ENCODE measurements at places on chromosomes 1 and 21.
A peak's percentile ranks its signal among the peaks of the same experiment; 100 is the strongest.

GRCh38 chr1:246631426-246631825 lies 65.2 kb downstream of the CNST start:
- DNase-seq: no peak

GRCh38 chr1:55272994-55273393 lies 57.8 kb upstream of the USP24 start:
- DNase-seq: no peak

DNA sequence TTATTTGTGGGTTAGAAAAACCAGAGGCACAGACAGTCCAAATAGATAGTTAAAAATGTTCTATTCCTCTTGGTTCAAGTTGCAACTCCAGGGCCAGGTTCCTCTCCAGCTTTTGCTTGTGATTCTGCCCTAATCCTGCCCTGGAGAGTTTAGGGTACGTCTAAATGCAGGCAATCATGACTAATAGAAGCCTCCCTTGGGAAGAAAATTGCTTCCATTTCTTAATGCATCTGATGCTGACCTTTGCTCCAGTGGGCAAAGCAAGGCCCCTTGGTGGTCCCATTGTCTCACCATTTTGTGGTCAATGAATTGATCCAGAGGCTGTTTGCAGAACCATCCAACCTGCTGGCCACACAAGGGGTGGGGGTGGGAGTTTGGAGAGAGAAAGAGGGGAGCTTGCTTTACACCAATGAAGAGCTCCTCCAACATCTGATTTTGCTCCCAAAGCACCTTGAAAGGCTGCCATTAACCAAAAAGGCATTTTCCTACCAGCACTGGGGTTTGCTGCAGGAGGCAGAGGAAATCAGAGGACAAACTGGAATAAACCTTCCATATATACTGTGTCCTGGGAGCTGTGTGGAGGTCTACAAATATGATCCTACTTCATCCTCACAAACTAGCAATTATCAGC lies 31.3 kb downstream of the C8B start:
- no peak for DNase-seq

- DNase-seq: no peak
Observed at GRCh38 chr1:226569879-226570547, 21.4 kb downstream of the STUM start.

DNA sequence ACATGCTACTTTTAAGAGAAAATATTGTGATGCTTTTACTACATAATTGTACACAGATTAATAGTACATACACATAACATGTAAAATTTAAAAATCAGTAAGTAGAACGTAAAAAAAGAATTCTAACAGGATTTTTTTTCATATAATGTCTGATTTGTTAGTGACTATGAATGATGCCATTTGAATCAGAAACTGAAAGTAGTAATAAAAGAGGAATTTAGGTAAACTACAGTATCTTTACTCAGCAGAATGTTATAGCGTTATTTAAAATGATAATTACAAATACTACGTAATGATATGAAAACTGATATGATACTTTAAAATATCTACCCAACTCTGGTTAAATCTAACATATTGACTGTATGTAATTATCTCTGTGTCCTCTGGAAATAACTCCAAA lies 116.1 kb downstream of the DENND1B start:
- no peak for DNase-seq

GRCh38 chr1:191350938-191351337 lies 807.3 kb upstream of the RGS18 start:
- DNase-seq: no peak

DNA sequence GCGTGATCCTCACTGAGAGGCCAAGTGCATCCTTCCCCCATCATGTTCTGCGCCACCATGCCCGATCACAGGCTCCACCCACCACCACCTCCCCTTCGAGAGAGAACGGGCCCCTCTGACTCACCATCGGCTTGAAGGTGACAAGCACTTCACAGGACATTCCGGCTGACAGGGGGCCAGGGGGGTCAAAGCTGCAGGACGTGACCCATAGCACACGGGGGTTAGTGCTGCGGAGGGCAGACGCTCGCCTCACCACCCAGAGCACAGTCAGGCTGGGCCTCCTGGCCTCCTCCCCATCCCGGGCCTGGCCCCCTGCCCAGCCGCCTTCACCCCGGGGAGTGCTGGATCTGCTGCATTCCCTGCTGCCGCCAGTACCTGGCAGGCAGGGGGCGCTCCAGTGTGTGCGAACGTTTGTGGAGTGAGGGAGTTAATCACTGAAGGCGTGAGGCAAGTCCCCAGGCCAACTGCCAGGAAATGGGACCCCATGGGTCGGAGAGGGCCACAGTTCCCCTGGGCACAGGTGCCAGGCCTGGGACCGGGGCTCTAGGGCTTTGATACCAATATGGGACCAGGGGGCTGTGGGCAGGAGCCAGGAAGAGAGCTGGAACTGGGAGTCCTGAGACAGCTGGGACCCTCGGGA lies 40.9 kb upstream of the TMEM52 start:
- DNase-seq: peak; percentile 90

GRCh38 chr1:116827607-116828105 lies 73.4 kb downstream of the CD2 start:
- no peak for DNase-seq

DNA sequence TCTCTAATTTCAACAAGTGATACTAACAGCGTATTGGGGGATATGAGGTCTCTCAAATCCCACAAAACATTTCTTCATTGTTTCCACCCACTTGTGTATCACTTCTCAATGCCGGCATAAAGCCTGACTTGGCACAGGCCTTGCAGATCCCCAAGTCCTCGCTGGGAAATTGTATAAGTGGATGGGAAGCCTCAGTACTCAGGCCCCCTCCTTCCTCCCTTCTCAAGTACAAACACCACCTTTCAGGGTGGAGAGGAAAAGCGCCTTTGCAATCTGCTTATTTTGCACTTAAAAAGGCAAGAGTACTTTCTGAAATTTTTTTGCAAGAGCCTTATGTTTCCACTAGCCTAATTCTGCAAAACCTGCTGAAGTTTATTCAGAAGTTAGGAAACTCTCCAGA lies 25.8 kb upstream of the KLHDC8A start:
- peak; percentile 69 for DNase-seq

DNA sequence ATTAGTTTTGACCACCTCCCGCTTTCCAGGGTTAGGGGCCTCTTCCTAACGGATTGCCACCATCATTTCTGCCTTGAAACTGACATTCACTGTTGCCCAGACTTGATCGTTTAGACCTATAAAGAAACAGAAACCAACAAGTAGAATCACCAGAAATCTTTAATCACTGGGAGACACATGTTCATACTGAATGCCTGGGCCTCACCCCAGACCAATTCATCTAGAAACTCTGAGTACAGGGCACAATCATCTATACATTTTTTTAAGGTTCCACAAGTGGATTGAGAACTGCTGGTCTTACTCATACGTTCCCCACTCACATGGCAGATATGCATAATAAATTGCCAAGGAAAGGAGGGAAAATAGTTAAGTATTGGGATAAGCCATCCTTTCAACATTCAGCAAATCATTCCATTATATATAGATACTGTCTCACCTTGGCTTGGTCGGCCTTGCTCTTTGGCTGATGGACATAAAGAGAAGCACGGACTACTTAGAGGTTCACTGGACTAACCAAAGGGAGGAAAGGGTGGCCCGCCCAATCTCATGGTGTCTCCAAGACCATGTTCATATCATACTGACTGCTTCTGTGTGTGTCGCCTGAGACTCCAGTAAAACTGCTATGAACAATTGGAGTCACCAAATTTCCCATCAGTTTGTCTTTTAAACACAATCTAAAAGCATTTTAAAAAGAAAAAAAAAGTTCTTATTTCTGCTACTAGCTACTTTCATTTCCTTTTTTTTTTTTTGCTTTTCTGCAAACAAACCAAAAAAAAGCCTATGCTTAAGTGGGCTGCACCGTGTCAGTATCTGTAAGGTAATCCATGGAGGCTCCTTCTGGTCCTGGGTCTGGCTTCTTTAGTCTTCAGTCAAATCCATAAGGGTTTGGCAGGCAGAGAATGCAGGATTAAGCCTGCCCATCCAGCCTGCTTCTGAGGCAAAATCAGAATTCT lies 9.4 kb upstream of the TARBP1 start:
- no peak for DNase-seq

GRCh38 chr1:200281201-200281835 lies 128.5 kb downstream of the ZNF281 start:
- no peak for DNase-seq

- DNase-seq: no peak
Observed at GRCh38 chr1:54500107-54500431, 48.0 kb upstream of the ACOT11 start.

DNA sequence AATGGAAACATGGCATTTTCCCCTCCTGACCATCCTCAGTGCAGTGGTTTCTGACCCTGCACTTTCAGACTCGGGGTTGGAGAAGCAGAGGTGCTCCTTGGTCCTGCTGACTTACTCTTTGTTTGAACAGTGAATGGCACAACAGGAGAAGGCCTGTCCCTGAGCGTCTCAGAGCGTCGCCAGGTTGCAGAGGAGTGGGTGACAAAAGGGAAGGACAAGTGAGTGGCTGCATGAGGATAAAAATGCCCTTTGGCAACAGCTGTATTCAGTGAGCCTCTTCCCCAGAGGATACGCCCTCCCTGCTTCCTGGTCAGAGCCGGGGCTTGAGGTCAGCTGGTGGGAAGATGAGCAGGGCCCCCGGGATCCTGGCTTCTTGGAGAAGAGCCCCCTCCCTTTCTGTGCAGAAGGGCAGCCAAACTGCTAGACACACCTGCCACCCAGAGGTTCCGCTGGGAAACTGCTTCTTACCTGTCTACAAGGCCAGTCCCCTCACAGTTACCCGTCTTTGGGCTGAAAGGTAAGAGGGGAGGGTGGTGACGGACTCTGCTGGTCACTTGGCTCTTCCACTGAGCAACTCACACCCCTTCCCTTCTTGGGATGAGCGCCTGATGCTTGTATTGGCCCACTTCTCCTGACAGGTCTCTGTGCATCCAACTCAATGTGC lies 16.6 kb downstream of the NPL start:
- DNase-seq: no peak

DNA sequence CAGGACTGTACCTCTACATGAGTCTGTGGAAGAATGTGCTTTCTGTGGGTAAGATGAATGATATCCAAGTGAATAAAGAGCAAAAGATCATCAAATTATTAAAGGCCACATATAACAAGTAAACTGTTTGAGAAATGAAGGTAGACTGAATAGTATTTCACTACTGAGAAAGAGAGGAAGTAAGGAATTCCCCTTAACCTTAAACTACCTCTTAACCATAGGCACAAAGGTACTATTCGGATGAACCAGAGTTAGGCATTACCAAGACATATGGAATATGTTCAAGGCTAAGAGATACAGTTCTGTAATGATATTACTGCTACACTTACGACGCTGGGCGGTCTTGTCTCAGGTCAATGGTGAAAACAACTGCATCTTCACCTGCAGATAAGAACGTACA lies 25.5 kb downstream of the DCAF8 start:
- DNase-seq: no peak

DNA sequence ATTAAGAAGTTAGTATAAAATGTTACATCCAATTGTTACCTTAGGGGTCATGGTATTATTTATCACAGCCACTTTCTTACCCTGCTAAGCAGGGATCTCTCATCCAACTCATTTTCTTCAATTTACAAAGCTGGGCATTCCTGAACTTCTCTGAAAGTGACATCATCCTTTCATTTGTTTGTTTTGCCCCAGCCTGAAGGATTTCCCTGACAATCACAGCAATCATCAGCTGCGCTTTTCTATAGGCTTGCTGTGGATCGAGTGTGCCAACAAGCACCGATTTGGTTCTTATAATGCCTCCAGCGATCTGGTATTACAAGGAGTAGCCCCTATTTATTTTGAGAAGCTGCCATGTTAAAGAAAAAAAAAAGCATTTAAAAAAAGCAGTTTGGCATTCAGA lies 240.2 kb downstream of the USH2A start:
- no peak for DNase-seq

All from left lung (tissue), 14 donors.